ENCODE measurements at places on chromosomes 2 and 18. TPM values are rescaled to one million over a fixed set of nuclear protein-coding genes. Genes with fewer than 3 reads are reported as not detected.

The SAP130 gene
- 2.8 TPM for total RNA-seq

The CCDC74A gene
- total RNA-seq, result 6.0 TPM

The ZNF514 gene
- 15.9 TPM for total RNA-seq

The FOXI3 gene
- not detected for total RNA-seq

The ALPP gene
- not detected for total RNA-seq

The SP5 gene
- total RNA-seq, result not detected

The IGFBP2 gene
- total RNA-seq, result 41.8 TPM

The SLC14A1 gene
- not detected for total RNA-seq

The KDM3A gene
- 28.4 TPM for total RNA-seq

The NOSTRIN gene
- 0.72 TPM for total RNA-seq

The CCDC178 gene
- total RNA-seq, result not detected

The TMEM163 gene
- total RNA-seq, result 0.72 TPM

The CABLES1 gene
- total RNA-seq, result 0.21 TPM

The BOLL gene
- not detected for total RNA-seq

The RND3 gene
- total RNA-seq, result 100.0 TPM

The GALNT13 gene
- total RNA-seq, result 0.85 TPM

The OXER1 gene
- total RNA-seq, result not detected

The GAREM2 gene
- total RNA-seq, result 0.72 TPM

The HOXD3 gene
- total RNA-seq, result not detected

The FNDC4 gene
- 16.9 TPM for total RNA-seq

The CRYGB gene
- not detected for total RNA-seq

The CPO gene
- not detected for total RNA-seq

The WDR12 gene
- 48.8 TPM for total RNA-seq

The CKAP2L gene
- total RNA-seq, result 0.48 TPM

The SLC23A3 gene
- total RNA-seq, result 0.43 TPM

The AQP12A gene
- total RNA-seq, result not detected

The SAG gene
- not detected for total RNA-seq

The GNAL gene
- total RNA-seq, result 32.4 TPM

The UGT1A9 gene
- 21.4 TPM for total RNA-seq

The ANKRD53 gene
- under 0.01 TPM for total RNA-seq

The MDH1 gene
- total RNA-seq, result 161 TPM

The TMEM178A gene
- 0.43 TPM for total RNA-seq
